ENCODE measurements at places on chromosomes 4 and X. TPM values are rescaled to one million over a fixed set of nuclear protein-coding genes. Genes with fewer than 3 reads are reported as not detected.

The SLC10A4 gene
- 0.27 TPM for total RNA-seq

The FAM241A gene
- total RNA-seq, result 1.6 TPM

The PRDM5 gene
- total RNA-seq, result 7.4 TPM

DNA sequence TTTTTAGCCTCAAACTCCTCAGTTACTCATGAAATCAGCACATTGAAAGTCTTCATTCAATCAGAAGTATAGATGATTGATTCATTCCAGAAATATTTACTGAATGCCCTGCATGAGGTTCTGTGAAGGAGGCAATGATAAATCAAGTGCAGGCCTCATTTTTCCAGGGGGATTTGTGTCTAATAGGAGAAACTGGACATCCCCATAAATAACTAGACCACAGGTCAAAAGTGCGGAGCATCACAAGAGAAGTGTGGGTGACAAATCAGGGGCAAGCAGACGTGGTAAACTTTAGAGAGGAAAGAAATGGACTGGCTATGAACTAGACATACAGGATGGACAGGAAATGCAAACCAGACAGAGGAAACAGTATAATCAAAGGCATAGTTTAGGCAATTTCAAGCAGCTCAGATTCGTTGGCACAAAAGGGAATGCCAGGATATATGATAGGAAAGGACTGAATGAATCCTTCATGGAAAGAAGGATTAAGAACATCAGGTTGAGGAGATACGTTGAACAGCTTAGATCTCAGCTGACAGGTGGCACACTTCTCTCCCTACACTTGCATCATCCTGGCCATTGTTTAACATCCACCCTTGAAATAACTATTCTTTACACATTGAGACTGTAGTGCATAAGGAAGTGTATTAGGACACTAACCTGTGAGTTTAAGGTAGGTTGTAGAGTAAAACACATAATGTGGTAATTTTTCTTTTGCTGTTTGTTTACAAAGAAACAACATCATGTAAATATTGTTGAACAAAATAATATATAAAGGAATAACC is 69.6 kb upstream of the RASGEF1B start:
- DNase-seq, result no peak

- DNase-seq, result no peak
Measured at GRCh38 chr4:20311856-20312255, 60.2 kb downstream of the SLIT2 start.

- DNase-seq, result no peak
Measured at GRCh38 chr4:189850239-189850856, 90.3 kb upstream of the FRG1 start.

GRCh38 chrX:109390556-109390955 is 91.3 kb downstream of the GUCY2F start:
- no peak for DNase-seq

- no peak for DNase-seq
Measured at GRCh38 chr4:102535398-102536082, 34.4 kb downstream of the NFKB1 start.

DNA sequence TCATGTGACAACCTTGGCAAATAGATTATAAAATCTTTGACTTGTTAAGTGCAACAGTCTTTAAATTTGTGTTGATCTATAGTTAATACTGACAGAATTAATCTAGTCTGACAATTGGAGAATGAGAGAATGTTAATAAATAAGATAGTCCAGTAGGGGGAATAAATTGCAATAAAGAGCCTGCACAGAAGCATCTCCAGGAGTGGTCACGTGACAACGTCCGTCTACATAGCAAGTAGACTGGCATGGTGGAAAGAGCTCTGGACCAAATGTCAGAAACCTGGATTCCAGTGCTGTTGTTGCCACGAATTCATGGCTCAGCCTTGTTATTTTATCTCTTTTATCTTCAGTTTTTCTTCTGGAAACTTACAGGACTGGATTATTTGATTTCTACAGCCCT is 436.5 kb downstream of the RAB28 start:
- no peak for DNase-seq

- DNase-seq, result no peak
Measured at GRCh38 chr4:73211968-73212367, 46.6 kb downstream of the ANKRD17 start.

DNA sequence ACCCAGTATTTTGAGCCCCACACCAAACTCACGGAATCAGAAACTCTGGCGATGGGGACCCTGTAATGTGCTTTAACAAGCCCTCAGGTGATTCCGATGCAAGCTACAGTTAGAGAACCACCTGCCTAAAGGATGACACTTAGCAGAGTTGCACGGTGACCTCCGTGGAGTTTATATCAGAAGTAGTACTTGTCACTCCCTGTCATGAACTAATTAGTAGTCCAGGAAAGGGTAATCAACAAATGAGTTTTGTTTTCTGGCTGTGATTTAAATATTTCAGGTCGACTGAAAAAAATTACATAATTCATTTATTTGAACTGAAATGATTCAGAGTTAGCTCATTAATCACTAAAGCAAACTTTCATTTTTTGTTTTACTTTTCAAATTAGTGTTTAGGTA is 56.4 kb downstream of the TMA16 start:
- no peak for DNase-seq

GRCh38 chr4:173013232-173013930 is 155.2 kb upstream of the GALNT7 start:
- peak; percentile 46 for DNase-seq

GRCh38 chr4:7427831-7428260 is 6.9 kb downstream of the PSAPL1 start:
- peak; percentile 10 for DNase-seq

DNA sequence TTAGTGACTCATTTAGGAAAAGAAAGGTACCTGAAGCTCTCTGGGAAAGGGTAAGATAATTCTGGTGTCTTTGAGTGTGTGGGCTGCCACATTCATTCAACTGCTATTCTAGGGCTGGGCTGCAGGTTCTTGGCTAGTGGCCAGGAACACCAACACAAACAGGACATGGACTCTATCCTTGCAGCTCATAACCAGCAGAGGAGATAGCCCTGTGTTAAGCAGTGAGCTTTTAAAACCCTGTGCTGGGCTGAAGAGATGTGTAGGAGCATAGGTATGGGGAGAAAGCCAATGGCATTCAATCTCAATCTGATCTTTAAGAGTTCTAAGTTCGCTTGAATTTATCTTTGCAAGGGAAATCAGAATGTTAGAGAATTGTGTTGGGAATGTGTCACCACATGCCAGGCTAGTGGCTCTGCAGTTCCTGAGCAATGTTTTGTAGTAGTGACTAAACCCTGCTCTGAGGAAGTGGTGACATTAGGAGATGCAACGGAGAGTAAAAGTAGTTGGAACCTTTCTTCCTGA is 39.2 kb downstream of the SGMS2 start:
- peak; percentile 70 for DNase-seq
